Activated CD4-positive, alpha-beta T cell treated with anti-CD3 and anti-CD28 coated beads, Interleukin-2, amount 50 U/mL, for 48 hours (primary cell): ENCODE measurements at places on chromosomes 16 and 17.
A peak's percentile ranks its signal among the peaks of the same experiment; 100 is the strongest.

- no peak for DNase-seq
Measured at GRCh38 chr17:14744761-14745473, 444.0 kb downstream of the HS3ST3B1 start.

- no peak for DNase-seq
Measured at GRCh38 chr16:65751622-65752521, 614.6 kb upstream of the CDH5 start.

- DNase-seq: no peak
Measured at GRCh38 chr17:21302711-21303425, 18.4 kb downstream of the MAP2K3 start.

DNA sequence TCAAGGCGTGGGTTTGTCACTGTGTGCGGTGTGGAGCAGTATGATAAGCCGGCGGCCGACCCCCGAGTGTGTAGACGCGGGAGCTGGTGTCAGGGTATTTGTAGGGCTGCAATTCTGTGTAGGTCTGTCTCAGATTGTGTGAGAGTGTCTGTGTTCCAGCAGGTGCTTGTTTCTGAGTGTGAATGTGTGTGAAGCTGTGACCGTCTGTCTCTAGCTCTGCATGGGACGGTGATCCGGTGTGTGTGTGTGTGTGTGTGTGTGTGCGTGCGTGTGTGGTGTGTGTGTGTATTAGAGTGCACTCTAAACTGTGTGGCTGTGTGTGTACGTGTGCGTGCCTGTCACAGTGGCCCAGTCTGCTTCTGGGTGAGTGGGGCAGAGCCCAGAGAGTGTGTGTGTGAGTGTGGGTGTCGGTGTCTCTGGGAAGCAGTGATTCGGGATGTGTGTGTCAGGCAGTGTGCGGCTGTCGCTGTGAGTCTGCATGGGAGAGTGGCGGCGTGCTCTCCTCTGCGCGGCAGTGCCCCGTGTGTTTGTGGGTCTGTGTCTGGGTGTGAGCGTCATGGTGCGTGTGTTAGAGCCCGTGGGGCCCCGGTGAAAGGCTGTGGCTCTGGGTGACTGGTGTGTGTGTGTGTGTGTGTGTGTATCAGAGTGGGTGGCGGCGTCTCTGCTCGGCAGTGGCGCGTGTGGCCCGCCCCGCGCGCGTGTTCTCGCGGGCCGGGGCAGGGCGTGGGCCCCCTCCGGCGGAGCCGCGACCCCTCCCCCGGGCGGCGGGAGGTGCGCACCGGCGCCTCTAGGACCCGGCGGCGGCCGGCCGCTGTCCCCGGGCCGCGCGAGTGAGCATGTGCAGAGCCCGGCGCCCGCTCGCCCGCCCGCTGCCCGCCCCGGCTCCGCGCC is at the start of gene WSCD1:
Gene WSCD1, plus strand, starts transcription at position 841 of the 891 bp plus-strand sequence. CDS start 10,280 bp downstream, outside the sequence.
- DNase-seq: peak; percentile 5

DNA sequence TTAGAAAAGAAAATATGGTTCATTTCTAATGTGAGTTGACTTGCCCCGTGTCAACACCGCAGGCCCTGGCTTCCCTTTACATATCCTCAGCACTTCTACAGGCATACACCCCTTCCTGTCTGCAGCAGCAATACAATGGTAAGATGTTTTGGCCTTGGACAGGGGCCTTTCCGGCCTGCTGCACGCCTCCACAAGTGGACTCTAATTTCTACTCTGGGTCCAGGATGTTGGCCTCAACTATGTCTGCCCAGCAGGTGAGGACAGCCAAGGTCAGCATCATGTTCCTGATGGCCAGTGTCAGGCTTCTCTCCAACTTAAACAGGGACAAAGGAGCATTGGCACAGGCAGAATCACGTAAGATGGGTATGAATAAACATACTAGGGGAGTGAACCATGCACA is 11.0 kb downstream of the C17orf67 start:
- DNase-seq: no peak

GRCh38 chr17:80402959-80403358 is 12.0 kb upstream of the ENDOV start:
- DNase-seq: no peak
